EH (cell line): ENCODE measurements at places on chromosomes 6 and 20.
A peak's percentile ranks its signal among the peaks of the same experiment; 100 is the strongest.

DNA sequence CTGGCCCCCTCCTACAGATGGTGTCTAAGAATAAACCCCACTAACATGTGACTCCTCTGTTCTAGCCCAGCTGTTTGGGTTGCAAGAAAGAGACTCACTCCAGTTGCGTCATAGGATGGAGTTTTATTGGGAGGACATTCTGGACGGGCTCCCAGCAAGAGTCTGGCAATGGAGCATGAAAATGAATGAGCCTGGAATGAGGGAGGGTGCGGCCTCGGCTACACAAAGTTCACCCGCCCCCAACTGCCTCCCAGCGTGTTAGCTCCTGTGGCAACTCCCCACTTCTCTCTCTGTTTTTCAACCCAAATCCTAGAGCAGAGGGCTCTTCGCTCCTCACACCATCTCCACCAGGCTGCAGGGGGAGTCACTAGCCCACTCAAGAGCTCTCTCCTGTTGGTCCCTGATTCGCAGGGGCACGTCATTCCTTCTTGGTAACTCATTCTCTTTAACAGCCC is 5.1 kb upstream of the ADAM33 start:
- peak; percentile 97 for DNase-seq

- no peak for DNase-seq
These were observed at the start of gene PRR18 for GRCh38 chr6:166308033-166308768. TSS of gene PRR18 (minus strand) at chr6:166308392. CDS start at chr6:166308142, 250 bp downstream.

- DNase-seq = peak; percentile 73
These were observed 860.5 kb downstream of the DHX35 start for GRCh38 chr20:39822667-39823066.

DNA sequence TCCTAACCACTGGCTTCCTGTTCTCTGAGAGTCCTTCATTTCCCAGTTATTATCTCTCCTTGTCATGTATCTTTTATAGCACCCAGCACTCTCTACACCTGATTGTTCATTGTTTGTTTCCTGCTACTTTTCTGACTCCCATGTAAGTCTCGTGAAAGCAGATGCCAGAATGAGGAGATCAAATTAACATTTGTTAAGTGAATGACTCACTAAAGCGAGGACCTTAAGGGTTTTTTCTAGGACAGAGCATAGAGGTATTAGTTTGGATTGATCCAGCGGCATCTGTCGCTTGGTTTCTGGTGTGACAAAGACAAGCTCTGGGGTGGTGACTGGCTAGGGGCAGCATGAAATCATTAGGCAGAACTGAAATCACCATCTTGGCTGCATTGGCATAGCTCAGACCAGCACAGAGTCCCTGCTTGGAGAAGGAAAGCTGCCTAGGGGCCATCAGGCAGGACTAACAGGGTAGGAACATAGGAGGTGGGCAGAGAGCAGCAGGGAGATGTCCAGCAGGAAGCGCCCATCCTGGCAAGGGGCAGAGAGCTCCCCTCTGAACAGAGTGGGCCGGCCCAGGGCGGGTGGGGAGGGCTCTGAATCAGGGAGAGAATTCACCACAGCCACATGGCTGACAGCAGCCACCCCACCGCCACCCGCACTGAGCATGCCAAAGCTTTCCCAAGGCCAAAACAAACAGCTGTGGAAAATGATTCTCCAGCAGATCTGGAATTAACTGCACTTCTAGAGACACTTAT is 97.1 kb upstream of the CEP85L start:
- peak; percentile 74 for DNase-seq

GRCh38 chr6:62150048-62150663 is 135.9 kb downstream of the KHDRBS2 start:
- peak; percentile 6 for DNase-seq

- no peak for DNase-seq
These were observed 1.4 kb downstream of the NCOA7 start for GRCh38 chr6:125792172-125792571.

- DNase-seq = no peak
These were observed 29.3 kb upstream of the EMILIN3 start for GRCh38 chr20:41395667-41396664.

DNA sequence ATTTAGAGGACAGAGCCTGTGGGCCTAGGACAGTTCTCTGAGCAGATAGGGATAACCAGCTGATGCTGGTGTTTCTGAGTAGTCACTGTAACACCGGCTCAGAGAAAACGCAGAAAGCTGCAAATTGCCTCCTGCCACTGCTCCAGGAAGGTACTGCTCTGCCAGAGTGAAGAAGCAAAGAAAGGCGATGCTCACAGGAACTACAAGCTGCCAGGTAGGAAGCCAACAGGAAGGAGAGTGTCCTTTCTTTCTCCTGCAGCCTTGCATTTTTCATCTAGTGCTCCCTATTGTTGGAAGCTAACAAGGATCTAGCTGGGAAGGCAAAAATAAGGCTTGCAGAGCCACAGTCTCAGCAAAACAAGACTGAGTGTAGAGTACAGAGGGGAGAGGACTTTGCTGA is 70.7 kb upstream of the RAB32 start:
- DNase-seq = no peak

DNA sequence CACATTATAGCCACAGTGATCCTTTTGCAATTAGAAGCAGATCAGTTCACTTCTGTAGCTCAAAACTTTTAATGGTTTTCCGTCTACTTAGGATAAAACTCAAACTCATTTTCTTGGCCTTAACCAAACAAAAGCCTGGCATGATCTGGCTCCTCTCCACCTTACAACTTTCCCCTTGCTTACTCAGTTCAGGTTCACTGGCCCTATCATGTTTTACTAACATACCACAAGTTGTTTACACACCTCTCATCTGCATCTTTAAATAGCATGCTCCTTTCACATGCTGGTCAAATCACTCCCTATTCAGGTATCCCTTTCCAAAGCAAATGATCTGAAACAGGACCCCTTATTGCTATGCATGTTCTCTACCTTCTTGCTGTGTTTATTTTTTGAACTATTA is 191.4 kb upstream of the FAM83B start:
- DNase-seq = no peak

DNA sequence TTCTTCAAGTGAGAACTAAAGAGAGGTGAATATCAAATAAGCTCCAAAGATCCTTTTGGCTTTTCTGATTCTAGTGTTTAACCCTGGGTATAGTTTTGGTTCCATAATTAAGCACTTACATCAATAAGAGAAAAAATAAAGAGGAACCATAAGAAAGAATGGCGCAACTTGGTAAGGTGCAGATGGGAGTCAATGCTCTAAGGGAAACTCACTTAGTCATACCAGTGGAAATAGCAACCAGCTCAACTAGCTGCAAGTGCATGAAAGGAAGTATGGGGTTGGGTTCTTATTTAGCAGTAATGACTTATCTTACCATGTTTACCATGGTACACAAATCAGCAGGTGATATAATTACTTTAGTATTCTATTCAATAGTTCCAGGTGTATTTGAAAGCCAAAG is 296.5 kb upstream of the RUNX2 start:
- no peak for DNase-seq

GRCh38 chr6:44256775-44257024 is 628 bp downstream of the SLC35B2 start:
- DNase-seq = no peak

DNA sequence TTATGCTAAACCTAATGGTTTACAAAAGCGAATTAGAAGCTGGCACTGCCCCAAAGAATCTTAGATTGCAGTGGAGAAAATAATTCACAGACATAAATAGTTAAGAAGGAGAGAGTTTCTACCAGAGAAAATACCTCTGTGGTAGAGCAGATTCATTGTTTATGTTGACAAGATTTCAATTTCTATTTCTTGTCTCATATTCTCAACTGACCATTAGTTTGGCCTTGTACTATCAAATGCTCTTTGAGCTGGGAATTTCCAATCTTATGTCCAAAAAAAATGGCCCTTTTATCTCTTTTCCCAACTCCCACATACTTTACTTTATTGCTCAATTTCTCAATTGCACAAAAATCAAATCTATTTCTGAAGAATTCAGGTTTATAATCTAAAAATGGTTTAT is 804.1 kb upstream of the CITED2 start:
- DNase-seq = peak; percentile 73

DNA sequence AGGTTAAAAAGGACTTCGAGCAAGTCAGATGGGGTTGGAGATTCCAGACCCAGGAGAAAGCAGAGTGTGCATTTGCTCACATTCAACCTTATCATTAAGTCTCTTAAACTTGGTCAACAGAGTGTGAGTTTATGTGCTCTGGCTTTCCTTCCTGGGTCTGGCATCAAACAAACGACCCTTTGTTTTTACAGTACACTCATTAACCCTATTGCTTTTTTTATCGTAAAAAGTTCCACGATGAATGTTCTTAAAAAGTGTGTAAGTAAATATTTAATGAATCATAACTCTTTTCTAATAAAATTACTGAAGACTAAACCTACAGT is 2.5 kb downstream of the FYN start:
- no peak for DNase-seq

DNA sequence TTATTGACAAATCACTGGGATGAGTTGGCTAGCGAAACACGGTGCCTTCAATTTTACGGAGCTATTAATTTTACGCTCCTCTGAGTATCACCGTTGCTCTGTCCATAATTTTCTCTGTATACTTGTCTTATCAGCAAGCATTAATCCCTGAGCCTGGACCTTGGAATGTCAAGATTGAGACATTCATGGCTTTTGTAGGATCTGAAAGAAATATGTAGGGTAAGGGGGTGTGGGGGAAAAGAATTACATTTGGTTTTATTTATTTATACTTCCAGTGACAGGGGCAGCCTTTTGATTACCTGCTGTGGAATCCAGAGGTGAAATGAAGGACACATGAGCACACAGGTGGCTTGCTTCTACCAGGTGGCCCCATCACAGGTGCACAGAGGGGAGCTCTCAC is 46.6 kb downstream of the DTD1 start:
- no peak for DNase-seq

- peak; percentile 5 for DNase-seq
These were observed 1040.7 kb upstream of the FLRT3 start for GRCh38 chr20:15378151-15378550.

DNA sequence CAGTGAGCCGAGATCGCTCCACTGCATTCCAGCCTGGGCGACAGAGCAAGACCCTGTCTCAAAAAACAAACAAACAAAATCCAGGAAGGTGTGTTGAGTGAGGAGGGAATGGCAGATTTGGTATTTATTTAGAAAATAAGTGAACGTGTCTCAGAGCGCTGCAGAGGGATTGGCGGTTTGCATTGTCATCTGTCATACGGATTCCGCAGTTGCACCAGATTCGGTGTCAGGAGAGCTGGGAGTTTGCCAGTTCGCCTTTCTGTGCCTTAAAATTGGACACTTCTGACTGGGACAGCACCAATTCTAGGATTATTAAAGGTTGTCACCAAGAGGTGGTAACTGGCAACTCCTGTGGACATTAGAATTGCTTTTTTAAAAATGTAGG is 912 bp downstream of the SNRNP48 start:
- DNase-seq = peak; percentile 48

GRCh38 chr6:164396071-164397047 is 913.0 kb downstream of the C6orf118 start:
- DNase-seq = no peak

DNA sequence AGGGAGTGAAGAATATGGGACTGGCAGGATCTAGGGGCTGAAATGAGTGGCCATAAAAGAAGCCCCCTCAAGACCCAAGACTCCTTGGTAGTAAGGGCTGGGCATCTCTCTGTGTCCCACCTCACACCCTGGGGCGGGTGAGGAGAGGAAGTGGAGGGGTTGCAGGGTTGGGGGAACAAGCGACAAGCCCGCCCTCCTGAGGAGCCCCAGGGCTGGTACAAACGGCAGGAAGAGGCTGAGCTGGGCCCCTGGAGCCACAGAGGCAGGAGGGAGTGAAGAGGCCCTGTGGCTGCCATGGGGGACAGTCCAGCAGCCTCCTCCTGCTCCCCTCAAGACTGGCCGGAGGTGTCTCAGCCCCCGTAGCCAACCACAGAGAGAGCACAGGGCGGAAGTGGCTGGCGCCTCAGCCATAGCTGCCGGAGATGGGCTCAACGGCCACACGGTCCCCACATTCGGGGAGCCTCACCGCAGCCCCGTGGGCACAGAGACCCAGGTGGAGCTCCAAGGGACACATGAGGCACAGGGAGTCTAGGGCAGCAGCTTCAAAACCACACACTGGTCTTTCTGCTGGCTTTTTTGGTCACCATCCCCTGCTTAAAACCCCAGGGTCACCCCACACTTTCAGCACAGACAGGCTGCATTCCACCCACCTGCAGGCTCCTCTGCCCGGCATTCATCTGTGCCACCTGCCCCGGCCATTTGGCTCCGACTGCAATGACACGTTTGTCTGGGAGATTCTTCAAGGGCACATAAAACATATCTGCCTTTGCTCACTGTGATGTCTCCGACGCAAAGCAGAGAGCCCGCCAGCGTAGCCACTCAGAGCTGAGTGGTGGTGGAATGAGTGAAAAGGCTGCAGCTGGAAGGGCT is 524 bp downstream of the C20orf203 start:
- no peak for DNase-seq

GRCh38 chr20:3173610-3174441 is 477 bp upstream of the LZTS3 start:
- DNase-seq = peak; percentile 83

GRCh38 chr20:46984405-46984804 is 89.8 kb downstream of the EYA2 start:
- DNase-seq = peak; percentile 16

DNA sequence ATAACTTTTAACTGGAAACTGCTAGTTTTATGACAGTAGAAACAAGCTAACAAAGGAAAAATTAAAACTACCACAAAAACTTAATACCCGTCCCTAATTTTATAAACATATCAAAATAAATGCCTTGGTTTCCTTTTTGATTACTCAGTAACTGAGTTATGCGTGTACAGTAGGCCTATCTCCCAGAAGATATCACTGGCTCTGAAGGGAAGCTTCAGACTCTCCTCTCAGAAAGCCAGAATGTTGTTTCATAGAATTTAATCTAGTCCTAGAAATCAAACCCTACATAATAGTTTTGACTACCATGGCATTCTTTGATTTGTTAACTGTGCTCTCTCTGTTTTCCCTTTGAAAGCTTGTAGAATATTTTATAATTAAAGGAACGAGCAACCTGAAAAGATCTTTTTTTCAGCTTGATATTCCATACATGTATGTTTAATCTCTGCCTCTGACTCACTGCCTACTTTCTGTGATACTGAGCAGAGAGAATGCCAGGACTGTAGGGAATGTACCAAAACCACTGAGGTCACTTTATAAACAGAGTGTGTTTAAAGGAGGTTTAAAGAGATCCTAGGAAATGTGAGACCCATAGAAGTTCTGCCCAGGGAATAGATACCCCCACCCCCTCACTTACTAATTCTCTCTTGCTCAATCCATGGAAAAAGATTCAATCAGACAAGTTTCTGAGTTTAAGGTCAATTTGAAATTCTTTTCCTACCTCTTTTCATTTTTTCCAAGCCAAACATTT is 311.5 kb downstream of the HDGFL1 start:
- peak; percentile 98 for DNase-seq
